ENCODE measurements at places on chromosomes 6 and 20.

DNA sequence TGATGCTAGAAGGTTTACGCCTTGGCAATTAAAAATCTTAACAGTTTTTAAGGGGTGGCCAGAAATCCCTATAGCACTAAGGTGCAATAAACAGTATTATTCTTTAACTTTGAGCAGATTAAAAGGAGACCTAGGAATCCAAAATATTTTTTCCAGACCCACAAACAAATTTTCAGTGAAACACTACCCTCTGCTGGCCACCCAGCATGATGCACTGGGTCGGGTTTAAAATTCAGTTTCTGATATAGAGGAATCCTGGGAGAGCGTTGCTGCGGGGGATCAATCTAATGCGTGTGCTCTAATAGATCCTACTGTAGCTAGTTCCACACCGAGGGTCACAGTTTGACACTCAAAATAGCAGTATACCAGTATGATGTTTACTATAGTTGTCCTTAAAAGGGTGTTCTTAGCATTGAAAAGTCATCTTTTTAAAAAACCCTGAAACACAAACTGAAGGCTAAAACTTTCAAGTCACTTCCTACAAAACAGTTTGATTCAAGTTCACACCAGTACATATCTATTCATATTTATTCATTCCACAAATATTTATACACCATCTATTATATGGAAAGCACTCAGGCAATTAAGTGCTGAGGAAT lies 10.2 kb downstream of the UBE3D start:
- peak; percentile 42 for DNase-seq

GRCh38 chr20:41664584-41664983 lies 46.4 kb upstream of the CHD6 start:
- no peak for DNase-seq

- no peak for DNase-seq
Measured at GRCh38 chr20:48828734-48829460, 1.1 kb upstream of the PREX1 start.

- no peak for DNase-seq
Measured at GRCh38 chr6:147005499-147005898, 198.7 kb upstream of the STXBP5 start.

GRCh38 chr6:38976801-38977500 lies 71.6 kb upstream of the GLP1R start:
- no peak for DNase-seq

DNA sequence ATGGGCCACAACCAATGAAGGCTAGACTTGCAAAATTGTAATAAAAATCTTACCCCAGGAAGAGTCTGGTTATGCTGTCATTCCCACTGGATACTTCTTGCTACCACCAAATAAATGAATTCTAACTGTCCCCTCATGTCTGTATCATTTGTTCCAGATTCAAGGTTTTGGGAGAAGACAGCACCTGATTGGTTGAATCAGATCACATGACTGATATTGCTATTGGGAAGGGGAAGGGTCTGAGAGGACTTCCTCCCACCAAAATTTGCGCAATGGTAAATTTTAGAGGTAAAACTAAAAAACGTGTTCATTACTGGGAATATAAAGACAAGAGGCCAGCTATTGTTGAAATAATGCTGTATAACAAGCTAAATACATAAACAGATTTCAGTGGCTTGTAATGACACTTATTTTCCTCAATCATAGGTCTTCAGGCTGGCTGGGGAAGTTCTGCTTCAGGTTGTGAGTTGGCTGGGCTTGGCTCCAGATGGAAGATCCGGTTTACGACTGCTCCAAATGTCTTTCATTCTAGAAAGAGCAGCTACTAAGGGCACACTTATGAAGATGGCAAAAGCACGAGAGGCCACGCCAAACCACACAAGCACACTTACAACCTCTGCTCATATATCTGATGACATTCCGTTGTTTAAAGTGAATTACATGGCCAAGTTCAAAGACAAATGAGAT lies 27.1 kb upstream of the TASP1 start:
- no peak for DNase-seq

- peak; percentile 38 for DNase-seq
Measured at GRCh38 chr6:127539272-127539671, 20.1 kb upstream of the MTCL3 start.

GRCh38 chr6:146919017-146919416 lies 285.2 kb upstream of the STXBP5 start:
- DNase-seq: no peak

GRCh38 chr6:141202626-141203025 lies 930.1 kb upstream of the GJE1 start:
- DNase-seq: no peak

DNA sequence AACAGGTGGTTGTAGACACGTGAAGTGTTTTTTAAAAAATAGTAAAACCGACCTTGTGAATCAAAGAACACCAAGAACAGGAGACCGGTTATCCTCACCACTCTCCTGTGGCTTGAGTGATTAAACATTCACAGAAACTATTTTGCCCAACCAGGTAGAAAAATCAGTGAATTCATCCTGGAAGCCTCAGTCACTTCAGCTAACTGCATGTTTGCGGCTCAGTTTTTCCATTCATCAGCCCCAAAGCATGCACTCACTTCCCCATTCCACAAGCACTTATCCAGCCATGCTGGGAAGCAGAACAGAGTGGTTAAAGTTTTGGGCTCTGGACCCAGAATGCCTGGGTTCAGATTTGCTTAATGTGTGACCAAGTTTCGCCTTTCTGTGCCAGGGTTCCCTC lies 2.4 kb downstream of the LRRN4 start:
- no peak for DNase-seq

GRCh38 chr6:18380158-18380836 lies 6.9 kb upstream of the RNF144B start:
- DNase-seq: no peak

DNA sequence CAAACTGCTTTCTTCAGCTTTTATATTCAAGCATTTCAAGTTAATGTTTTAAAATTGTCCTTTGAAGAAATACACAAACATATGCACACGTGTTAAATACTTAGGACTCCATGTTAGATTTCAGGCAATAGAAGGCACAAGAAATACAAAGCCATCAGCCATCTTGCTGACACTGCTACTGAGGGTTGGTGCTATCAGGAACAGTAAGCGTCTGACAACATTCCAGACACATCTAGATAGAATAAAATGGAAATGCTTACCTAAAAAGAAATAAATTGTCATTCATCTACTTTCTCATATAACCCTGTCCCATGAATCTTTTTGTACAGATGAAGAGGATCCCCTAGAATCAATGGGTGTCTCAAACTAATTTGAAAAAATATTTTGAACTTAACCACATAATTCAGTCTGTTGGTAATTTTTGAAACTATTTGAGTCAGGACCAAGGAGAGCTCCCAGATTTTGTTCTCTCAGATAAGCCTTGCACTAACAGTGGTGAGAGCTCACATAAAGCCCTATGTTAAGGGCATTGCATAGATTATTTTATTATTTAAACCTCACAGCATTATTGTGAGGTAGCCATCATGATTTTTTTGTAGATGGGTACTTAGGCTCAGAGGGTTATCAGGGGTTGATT lies 631.1 kb upstream of the POU3F2 start:
- no peak for DNase-seq
